ENCODE measurements at places on chromosomes 5 and 9.
A peak's percentile ranks its signal among the peaks of the same experiment; 100 is the strongest.

DNA sequence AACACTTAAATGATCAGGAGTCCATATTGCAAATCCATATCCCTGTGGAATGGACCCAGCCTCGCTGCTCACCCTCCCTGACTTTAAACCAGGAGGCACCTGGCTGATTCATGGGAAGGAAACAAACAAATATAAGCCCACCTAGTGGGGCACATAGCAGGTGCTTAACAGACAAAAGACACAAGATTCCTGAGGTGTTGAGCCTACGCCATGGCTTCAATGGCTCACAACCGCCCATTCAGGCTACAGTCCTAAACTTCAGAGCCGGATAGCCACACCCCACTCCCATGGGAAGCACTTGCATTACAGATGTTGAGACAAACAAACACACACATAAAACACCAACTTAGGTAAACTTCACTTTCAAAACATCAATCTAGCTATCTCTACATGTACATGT is 359.9 kb downstream of the ICE1 start:
- no peak for DNase-seq

DNA sequence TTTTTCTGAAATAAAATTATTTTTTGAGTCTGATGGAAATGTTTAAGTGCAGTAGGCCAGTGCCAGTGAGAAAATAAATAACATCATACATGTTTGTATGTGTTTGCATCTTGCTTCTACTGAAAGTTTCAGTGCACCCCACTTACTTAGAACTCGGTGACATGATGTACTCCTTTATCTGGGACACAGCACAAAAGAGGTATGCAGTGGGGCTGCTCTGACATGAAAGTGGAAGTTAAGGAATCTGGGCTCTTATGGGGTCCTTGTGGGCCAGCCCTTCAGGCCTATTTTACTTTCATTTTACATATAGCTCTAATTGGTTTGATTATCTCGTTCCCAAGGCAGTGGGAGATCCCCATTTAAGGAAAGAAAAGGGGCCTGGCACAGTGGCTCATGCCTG is 39.2 kb downstream of the FXN start:
- no peak for DNase-seq

- DNase-seq = no peak
Measured at GRCh38 chr5:136769093-136769492, 403.7 kb upstream of the TRPC7 start.

- peak; percentile 28 for DNase-seq
Measured at GRCh38 chr5:6525910-6526309, 77.3 kb downstream of the UBE2QL1 start.

DNA sequence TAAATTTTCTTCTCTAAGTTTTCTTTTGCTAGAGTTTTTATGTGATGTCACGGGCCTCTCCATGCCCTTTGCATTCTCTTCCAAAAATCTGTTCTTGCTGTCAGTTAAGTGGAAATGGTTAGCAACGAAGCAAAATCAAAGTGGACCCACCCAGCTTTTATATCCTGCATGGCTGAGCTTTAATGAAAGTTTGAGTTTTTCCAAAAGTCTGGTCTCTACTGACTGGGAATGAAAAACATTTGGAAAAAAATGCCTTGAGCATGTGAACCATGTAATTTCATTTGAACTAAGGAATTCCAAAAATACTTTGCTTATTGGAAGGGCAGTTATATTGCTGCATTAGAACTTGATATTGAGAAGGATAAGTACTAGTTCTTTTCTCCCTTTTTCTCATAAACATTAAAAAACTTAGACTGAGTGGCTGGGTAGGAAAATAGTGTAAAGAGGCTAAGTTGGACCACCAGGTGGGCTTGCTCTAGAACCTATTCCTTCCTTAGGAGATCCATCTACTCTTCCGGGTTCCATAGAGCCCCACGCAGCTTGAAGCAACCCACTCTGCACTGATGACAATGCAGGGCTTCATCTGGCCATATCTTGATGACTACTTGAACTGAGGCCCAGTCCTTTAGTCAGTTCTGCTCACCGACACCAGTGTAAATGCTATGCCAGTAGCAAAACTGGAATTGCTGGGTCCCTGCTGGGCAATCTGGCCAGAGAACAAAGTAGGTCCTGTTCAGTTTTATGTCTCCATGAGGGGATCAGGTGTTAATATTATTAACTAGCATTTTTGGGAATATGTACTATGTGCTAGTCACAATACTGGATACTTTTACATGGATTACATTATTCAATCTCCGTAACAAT is 17.4 kb upstream of the RIC1 start:
- no peak for DNase-seq

- DNase-seq = no peak
Measured at GRCh38 chr9:97413462-97413861, 1.6 kb downstream of the TDRD7 start.

DNA sequence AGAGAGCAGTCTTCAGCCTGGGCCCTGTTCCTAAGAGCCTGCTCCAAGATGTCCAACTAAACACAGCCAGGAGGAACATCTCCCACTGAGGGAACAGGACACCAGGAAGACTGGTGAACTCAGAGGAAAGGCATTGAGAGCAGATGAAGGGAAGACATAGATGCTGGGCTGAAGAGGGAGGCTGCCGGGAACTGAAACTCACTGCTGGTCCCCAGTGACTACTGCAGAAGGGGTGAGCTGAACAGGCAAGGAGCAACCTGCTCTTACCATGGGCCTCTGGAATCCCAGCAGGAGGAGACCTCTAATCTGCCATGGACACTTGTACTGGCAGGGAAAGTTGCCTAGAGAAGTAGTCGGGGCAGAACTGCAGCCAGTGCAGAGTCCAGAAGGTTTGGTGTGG is 95.7 kb downstream of the TRPM3 start:
- DNase-seq = no peak

DNA sequence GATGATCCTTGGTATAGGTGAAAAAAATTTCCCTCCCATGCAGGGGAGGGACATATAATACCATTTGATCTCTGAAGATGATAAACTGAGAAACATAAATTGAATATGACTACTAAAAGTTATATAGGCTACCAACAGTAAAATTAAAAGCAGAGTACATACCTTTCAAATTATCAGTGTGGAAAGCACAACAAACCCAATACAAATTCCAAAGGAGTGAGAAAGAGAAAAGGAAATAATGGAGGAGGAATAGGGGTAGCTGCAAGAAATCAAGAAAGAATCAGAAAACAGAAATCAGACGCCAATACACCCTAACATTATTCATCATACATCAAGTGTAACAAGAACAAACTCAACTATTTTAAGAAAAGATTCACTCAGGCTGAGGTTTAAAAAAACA is 17.7 kb downstream of the GNAQ start:
- no peak for DNase-seq

GRCh38 chr5:36681711-36682110 is 75.3 kb downstream of the SLC1A3 start:
- DNase-seq = no peak

DNA sequence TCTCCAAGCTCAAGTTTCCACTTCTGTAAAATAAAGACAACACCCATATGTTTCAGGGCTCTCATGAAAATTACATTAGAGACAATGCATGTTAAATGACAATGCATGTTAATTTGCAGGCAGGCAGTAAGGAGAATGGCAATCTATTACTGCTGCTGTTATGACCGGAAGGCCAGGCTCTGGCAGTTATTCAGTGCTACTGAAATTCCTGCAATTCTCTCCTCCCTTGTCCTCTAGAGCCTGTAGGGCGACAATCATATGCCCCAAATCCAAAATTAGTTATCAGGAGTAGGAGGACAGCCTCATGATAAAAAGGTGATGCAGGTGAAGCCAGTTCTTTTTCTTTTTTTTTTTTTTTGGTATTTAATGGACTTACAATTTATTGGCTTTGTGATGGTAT is 42.2 kb upstream of the CAST start:
- DNase-seq = no peak

DNA sequence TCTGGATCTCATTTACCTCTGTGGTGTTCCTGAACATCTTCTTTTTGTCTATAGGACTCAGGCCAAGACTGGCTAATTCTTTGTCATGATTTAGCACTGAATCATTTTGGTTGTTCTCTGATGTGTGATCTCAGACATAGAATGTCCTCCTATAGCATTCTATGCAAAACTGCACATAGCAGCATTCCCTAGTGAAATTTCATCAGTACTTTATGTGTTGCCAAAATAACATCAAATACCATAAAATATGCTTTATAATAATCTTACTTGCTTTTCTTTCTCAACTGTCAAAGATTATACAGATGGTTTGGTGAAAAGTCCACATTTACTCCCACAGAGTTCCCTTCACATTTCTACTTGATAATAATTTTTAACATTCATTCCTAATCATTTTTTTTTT is 115.7 kb upstream of the MPDZ start:
- no peak for DNase-seq

DNA sequence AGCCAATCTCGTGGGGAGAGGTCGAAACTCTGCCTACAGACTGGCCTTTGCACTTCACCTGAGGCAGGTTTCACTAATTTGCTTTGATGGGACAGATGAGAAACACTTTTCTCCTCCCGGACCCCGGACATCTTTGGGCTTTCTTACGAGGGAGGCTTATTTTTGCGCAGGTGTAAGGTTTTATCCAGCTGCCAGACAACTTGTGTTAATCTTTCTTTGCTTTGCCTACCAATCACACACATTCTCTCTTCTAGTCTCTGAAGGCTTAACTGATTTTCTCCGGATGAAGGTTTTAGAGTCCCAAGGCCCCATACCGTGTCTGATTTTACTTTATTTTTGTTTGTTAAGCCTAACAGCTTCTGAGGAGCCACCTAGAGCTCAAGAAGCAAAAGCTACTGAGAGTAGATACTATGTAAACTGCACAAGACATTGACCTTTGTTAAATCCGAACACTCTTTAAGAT is 436 bp upstream of the EMB start:
- no peak for DNase-seq

GRCh38 chr5:171914726-171915338 is 91.6 kb downstream of the FBXW11 start:
- DNase-seq = no peak

DNA sequence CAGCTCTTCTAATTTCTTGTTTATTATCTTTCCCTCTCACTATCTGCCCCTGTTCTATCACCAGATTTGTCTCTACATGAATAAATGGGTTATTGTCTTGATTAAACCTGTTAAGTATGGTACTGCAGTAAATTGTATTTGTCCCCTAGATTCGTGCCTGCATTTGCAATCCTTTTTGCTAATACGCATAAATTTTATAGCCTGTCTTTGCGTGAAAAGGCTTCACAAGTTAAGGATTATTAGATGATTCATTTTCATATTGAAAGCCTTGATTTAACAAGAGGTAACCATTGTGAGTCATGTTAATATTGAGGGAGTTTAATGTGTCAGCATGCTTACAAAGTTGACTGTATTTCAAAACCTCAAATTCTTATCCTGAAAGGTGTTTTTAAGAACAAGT is 204.6 kb downstream of the PCSK1 start:
- peak; percentile 69 for DNase-seq

- no peak for DNase-seq
Measured at GRCh38 chr5:127014573-127014972, 15.8 kb downstream of the MARCHF3 start.
